ENCODE measurements at places on chromosomes 2 and 18.

DNA sequence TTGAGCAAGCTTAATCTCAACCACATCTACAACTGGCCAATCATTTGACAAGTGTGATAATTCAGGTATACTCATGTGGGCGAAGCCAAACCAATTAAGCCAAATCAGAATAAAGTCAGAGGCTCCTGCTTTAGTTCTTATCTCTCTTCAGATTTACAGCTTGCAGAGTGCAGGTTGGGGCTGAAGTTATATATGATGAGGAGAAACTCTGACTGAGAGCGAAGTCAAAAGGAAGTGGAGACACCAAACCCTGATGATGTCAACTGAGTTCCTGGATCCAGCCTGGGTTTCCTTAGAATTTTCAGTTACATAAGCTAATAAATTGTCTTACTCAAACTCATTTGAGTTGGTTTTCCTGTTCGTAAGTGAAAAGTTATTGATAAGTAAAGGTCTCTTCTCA lies 73.9 kb downstream of the ASXL2 start:
- no peak for DNase-seq

- DNase-seq, result no peak
Observed at GRCh38 chr2:218228366-218229090, 11.5 kb downstream of the ARPC2 start.

DNA sequence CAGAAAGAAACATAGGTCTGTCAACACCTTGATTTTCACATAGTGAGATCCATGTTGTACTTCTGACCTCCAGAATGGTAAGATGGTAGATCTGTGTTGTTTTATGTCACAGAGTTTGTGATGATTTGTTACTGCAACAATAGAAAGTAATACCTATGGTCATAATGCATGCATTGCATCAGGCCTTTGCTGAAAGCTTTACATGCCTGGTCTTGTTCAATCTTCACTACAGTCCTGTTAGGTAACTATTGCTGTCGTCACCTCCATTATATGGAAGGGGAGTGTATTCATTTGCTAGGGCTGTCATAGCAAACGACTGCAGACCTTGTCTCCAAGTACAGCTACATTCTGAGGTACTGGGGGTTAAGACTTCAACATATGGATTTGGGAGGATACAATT lies 243.5 kb downstream of the ANAPC1 start:
- DNase-seq, result no peak

- no peak for DNase-seq
Observed at GRCh38 chr2:84991404-84992160, 20.6 kb downstream of the KCMF1 start.

- DNase-seq, result no peak
Observed at GRCh38 chr2:16152071-16152927, 211.9 kb downstream of the MYCN start.

GRCh38 chr2:143175438-143175837 lies 46.2 kb downstream of the ARHGAP15 start:
- no peak for DNase-seq

DNA sequence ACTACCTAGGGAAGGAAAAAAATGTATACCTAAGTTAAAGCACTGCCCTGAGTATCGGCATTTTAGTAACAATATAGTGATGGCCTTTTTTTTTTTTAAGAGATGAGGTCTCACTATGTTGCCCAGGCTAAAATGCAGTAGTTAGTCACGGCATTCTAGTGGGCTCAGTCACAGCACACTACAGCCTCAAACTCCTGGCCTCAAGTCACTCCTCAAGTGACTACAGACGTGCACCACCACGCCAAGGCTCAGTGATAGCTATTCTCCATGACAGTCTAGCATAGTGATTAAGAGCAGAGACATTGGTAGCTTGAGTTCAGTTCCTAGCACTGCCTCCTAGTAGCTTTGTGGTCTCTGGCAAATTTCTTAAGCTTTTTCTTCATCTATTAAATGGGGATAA lies 27.6 kb downstream of the UBXN2A start:
- DNase-seq, result no peak

DNA sequence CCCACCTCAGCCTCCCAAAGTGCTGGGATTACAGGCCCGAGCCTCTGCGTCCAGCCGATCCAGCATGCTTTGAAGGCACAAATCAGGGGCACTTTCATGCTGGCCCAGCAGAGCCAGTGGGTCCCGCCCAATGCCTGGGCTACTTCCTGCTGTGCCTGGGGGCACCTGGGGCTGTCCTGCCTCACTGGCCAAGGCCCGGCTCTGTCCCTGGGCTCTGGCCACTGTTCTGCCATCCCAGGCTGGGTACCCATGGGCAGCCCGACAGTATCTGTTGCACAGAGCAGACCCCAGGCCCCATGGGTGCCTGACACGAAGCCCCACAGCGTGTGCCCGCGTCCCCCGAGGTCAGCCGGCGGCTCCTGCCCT lies 6.8 kb upstream of the GAL3ST2 start:
- DNase-seq, result no peak

DNA sequence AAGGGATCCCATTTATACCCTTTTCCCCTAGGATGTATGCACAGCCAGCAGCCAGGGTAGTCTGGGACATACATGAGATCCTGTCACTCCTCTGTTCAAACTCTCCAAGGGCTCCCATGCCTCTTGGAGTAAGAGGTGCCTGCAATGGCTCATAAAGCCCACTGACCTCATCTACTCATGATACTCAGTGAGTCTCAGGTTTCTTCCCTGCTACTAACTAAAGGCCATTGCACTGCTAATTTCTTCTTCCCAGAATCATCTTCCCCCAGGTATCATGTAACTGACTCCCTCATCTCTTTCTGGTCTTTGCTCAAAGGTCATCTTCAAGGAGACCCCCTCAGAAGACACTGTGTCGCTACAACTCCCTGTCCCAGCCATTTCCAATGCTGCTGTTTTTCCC lies 68.2 kb downstream of the CCBE1 start:
- no peak for DNase-seq

- DNase-seq, result no peak
Observed at GRCh38 chr2:233600386-233600785, 17.0 kb upstream of the UGT1A8 start.

- DNase-seq, result peak; percentile 17
Observed at GRCh38 chr2:237923481-237924163, 43.2 kb upstream of the UBE2F start.

GRCh38 chr18:24776019-24776418 lies 315.6 kb downstream of the HRH4 start:
- DNase-seq, result no peak

DNA sequence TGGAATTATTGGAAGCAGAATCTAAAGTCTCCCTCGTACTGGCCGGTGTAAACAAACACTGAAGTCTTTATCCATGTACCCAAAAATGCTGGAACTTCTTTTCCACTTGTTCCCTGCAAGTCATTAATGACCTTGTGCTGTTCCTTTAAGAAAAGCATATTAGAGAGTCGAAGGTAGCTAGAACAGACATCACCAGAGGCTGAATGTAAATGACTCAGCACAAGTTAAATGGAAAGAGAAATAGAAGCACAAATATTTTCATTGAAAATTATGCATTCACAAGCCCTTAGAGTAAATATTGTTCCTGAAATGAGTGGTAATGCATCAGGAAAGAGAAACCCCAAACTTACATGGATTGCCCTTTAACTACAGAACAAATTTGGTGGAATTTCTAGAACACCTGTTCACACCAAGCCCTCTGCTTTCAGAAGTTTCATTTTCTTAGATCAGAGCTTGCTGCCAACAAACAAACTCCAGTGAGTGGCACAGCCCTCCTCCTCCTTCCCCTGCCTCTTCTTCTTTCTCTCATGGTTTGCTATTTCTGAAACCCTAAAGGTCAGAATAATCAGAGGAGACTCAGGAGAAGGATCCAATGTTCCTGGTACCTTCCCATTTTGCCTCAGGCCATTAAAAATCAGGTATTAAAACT lies 264.3 kb downstream of the TXNL1 start:
- no peak for DNase-seq

DNA sequence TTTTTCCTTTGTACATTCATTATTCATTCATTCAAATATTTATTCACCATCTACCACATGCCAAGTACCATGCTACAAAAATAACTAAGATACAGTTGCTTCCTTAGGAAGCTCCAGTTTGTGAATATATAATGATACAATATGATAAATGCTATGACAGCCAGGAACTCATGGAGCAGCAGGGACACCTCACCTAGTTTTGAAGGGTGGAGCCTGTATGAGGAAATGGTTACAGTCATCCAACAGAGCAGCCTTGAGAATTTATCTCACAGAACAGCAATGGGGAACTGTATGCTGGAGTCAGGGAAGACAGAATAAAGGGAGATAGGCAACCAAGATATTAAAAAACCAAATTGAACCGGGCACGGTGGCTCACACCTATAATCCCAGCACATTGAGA lies 124.0 kb downstream of the OSBPL1A start:
- no peak for DNase-seq

GRCh38 chr18:23740105-23740830 lies 51.0 kb downstream of the LAMA3 start:
- DNase-seq, result no peak

- no peak for DNase-seq
Observed at GRCh38 chr2:196274387-196274809, 103.0 kb upstream of the STK17B start.

- DNase-seq, result no peak
Observed at GRCh38 chr2:223989856-223990232, 32.6 kb downstream of the MRPL44 start.

DNA sequence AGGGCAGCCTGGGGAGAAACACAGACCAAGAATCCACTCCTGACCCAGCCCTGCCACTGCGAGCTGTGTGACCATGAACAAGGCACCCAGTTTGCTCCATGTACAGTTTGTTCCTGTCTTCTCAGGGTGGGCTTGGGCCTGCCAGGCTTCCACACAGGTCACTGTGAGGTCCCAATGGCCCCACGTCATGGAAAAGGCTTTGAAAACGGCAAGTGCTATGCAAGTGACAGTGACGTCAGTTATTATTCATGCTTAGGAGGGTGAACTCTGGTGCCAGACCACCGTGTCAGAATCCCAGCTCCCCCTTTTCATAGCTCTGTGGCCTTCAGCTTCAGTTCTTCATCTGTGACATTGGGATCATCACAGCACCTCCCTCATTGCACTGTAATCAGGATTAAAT lies 87.1 kb downstream of the TNS1 start:
- DNase-seq, result no peak

DNA sequence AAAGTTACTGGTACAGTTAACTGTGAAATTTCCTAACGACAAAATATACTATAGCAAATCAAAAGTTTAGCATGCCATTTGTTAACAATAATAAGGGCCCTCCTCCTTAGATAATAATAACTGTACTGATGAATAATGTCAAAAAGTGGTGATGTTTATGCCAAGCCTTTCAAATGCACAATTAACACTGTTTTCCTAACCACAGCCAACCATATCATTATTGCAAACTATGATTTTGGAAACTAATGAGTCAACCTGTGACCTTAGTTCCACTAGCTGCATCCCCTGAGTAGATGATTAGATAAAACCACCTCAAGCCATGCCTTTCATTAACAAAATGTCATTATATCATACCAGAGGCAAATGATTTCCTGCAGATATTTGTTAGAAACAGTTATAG lies 25.1 kb upstream of the GPR75 start:
- DNase-seq, result no peak

DNA sequence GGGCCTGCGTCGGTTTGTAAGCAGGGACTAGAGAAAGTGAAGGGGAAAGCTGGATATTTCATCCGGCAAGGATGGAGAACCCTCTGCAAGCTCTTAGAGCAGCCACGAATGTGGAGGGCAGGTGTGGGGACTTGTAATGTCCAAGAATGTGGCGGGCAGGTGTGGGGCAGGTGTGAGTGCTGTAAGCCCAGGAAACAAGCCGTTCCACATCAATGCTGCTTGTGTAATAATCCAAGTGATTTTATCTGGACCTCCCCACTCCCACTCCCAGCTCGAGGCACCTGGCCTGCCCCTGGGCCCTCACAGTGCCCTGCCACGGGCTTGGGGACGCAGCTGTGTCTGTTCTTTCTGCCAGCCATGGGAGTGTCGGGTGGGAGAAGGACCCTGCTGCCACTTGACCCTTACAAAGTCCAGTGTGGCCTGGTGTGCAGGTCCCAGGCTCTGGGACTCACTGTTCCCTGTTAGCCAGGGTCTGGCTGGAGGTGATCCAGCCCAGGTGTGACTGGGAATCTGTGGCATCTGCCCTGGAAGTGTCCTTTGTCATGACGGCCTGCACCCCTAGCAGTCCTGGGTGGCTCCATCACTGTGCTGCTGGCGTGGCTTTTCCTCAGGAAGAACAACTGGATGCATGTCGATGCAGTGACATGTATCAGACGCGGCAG lies 42.8 kb downstream of the SOX11 start:
- DNase-seq, result no peak

DNA sequence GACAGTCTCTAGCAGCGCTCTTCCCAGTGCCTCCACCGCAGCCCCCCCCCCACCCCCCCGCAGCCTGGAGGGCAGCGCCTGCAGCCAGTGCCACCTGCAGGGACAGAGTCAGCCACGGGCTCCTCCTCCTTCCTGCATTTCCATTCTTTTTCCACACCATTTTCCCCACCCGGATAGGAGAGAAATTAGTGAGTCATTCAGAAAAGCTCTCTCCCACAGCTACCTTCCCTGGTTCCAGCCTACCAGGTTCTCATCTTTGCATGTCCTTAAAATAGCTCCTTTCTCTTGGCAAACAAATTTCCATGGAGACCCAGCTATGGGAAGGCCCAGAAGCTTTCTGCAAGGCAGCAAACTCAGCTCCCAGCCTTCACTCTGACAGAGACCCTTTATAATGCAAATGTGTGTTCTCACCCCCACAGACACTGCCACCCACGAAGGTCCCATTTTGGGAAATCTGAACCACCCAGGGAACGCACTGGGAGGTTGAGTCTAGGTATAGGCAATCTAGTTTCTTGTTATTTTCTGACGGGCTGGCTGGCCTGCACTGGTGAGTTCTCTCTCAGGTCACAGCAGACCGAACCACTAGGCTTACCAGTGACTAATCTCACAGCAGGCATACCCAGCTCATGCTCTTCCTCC lies 41.8 kb upstream of the ATG16L1 start:
- DNase-seq, result no peak

DNA sequence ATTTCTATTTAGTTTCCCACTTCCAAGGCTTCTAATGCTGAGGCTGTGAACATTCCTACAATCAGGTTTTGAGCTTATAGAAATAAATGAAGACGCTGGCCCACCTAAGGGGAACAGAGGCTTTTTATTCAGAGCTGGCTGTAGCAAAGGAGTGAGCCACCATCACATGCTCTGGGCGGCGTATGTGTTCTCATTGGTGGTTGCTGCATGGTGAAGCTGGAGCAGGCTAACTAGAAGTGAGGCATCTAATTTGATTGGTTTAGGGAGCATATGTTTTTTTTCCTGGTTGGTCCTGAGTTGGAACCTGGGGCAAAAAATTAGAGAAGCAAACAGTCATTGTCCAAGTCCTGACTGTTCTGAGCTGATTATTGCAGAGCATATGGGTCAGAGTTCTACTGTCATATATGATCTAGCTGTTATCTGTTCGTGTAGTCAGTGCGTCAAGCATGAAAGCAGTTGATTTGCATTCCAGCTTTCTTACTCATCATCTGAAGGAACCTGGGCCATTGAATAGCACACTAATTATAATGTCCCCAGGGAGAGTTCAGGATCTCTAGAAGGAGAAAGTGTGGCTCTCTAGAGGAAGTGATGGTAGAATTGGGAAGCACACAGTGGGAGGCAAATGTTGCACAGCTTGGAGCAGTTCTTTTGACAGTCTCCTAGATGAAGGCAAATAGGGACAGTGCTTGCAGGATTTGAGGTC lies 279.6 kb downstream of the PARD3B start:
- DNase-seq, result no peak

Data from NK-92 treated with Interleukin-12 subunit alpha and Interleukin-12 subunit beta, amount 100 ng/mL, for 24 hours (cell line).